NCI-H187 treated with DMSO at 0.1 percent for 48 hours (cell line): ENCODE measurements at places on chromosomes 12 and 14.

DNA sequence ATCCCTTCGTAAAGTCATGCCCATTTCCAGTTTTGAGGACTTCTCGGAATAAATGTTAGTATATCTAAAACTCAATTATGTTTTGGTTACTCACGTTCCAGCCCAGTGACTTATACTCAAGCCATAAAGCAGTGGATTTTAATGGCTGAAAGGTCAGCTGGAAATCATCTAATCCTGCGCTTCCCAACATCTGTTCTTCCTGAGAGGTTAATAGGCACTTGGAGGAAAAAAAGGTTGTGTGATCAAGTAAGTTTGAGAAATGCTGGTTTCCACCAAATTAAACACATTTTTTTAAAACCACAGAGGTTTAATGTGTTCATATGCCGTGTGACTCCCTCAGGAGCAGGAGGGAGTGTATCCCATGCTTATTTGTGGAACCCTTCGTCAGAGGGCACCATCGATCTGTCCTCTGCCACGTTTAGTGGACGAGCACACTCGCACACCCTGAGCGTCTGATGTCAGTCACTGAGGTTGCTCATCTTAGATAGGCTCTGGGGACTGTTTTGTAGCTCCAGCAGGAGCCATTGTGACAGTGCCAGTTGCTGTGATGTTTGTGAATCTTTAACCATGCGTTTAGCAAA lies 41.4 kb downstream of the FBXL14 start:
- DNase-seq = no peak

GRCh38 chr12:130872179-130873096 lies 572 bp downstream of the RAN start:
- no peak for DNase-seq

DNA sequence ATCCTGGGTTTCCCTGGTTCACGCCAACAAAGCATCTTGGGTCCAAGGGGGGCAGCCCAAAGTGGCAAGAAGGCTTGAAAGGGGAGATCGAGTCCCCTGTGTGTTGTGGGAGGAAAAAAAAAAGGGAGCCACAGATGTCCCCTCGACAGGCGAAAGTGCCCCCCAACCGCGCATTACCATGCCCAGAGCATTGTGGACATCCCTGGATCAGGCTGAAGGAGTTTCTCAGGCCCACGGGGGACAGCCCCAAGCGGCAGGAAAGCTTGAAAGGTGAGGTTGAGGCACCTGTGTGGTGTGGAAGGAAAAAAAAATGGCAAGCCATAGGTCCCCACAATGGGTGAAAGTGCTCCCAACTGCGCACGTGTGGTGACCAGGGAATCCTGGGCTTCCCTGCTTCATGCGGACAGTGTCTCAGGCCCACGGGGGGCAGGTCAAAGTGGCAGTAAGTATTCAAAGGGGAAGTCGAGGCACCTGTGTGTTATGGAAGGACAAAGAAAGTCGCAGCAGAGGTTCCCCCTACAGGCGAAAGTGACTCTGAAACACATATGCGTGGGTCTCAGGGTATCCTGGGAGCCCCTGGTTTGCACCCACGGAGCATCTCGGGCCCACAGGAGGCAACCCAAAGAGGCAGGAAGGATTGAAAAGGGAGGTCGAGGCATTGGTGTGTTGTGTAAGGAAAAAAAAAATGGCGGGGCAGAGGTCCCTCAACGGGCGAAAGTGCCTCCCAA lies 580.1 kb downstream of the ALG10 start:
- DNase-seq = no peak

DNA sequence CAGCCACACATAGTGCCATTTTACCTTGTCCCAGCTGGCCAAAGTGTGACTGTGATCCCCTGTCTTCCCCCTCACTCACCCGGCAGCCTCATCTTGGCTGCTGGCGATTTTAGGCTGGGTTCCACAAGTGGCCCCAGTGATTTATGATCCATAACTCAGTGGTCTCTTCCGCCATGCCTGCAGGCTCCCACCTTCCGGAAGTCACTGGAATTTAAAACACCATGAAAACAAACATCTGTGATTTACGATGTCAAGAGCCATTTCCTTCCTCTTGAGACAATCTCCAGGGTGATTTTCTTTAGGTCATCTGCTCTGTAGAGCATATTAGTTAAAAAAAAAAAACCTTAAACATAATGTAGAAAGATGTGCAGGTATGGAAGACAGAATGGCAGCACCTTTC lies 282.3 kb downstream of the CACNA1C start:
- no peak for DNase-seq

DNA sequence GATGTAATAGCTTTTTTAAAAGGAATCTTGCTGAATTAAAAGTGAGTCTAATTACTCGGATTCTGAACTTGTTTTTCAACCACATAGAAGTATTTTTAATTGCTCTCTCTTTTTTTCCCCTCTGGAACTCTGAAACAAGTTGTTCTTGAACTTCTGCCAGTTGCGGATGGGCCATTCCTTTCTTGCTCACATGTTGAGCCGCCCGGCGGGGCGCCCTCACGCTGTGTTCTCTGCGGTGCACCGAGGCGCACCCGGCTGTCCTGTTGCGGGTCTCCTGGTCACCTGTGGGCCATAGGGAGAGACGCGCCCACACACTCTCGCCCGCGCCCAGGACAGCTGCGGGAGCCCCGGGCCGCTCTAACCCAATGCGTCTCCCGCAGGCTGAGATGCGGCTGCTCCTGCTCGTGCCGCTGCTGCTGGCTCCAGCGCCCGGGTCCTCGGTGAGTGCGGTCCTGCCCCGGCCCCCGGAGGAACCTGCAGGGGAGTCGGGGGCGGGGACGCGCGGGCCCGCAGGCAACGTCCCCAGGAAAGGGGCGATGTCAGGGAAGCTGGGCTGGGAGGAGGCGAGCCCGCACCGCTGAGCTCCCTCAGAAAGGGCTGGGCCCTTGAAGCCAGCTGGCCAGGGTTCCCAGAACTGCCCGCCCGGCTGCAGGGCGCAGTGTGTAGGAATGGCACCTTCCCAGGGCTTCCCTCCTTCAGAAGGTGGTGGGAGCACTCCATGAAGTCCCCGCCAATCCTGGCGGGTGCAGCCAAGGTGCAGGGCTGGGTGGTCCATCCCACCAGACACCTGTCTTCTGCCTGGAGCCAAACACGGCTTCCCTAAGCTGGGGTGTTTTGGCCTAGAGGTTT lies 2.3 kb downstream of the PAPLN start:
- DNase-seq = no peak

DNA sequence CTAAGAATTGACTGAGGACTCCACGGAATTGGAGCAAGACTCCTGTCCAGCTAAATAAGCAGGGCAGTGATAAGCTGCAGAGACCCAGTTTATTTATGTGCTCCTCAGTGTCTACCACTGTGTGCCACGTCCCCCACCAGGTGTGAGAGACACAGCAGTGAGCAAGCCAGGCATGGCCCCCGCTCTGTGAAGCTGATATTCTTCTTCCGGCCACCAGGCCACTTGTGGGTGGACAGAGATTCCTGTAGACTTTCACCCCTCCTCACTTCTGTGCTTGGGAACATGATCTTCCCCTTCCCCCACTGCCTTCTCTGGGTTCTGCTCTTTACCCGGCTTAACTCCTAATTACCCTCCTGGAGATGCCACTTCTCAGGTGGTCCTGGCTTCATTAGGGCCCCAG lies 21.3 kb downstream of the BRAP start:
- no peak for DNase-seq

DNA sequence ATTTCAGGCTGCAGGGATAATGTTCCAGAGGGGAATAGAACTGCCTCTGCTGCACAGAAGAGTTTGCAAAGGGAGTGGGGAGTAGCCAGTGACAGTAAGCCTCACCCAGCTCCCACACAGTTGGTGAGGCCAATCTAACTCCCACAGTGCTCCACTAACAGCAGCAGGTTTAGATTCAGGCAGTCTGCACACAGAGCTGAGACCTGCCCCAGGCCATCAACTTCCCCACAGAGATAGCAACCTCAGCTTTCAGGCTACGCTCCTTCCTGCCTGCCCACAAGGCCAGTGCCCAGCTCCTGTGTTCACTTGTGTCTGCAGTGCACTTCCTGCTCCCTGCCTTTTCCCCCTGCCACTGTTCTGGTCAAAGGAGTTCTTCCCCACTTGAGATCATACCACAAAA lies 107.5 kb downstream of the TBC1D30 start:
- no peak for DNase-seq

- no peak for DNase-seq
Measured at GRCh38 chr14:87041290-87042020, 951.5 kb downstream of the GALC start.

DNA sequence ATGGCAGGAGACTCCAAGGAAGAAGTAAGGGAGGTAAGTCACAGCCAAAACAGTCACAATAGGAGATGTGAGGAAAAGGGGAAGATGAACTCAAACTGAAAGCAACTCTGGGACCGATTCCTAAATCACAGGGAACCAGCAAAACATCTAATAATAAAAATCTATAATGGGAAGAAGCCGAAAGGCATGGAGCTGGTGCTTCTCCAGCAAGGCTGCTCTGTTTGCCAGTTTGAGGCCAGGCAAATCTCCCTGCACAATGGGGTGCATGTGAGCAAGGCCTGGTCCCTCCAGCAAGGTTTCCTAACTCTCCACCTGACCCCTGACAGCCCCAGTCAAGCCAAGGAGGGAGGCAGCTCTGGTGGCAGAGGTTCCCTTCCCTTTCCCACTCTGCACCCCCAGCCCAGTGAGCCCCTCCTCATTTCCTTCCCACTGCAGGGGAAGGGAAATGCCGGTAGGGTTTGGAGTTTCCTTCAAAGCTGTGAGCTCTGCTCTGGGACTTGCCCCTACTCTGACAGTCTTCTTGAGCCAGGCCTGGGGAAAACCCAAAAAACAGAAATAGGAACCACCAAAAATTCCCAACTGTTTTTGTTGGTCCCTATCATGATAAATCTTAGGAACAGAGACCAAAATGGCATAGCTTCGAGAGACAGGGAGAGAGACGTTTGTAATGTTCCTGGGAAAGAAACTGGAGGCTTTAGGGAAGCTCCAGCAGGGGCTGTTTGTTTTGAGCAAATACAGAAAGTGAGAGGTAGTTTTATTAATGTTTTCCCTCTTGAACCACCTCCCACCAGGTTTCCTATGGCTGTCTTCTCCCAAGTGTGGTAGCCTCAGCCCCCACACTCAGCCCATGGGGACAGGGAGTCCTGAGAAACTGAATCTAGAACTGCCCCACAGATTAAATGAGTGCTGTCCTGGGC lies 34.6 kb downstream of the FMNL3 start:
- DNase-seq = no peak

- DNase-seq = no peak
Measured at GRCh38 chr14:85853996-85854526, 324.1 kb downstream of the FLRT2 start.

- no peak for DNase-seq
Measured at GRCh38 chr12:76152181-76152807, 67.8 kb upstream of the NAP1L1 start.

GRCh38 chr14:68594737-68595380 lies 198.0 kb downstream of the ZFP36L1 start:
- no peak for DNase-seq

GRCh38 chr14:22428700-22429291 lies 160.2 kb downstream of the DAD1 start:
- no peak for DNase-seq

DNA sequence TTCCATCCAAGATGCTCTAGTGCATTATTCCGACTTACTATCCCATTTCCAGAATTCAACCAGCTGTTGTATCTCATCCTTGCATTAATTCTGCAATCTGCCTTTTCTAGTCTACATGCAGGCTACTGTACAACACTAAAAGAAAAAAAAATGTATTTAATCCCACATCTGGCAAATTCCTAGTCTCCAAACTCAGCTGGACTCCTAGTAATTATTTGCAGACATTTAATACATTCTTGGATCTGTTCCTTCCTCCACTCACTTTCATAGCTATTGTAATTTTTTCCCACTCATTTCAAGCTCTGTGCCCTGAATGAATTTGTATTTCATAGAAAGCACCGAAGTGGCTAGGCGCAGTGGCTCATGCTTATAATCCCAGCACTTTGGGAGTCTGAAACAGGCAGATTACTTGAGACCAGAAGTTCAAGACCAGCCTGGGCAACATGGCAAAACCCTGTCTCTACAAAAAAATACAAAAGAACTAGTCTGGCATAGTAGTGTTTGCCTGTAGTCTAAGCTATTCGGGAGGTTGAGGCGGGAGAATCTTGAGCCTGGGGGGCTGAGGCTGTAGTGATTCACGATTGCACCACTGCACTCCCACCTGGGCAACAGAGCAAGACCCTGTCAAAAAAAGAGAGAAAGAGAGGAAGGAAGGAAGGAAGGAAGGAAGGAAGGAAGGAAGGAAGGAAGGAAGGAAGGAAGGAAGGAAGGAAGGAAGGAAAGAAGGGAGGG lies 39.5 kb upstream of the YAF2 start:
- no peak for DNase-seq

DNA sequence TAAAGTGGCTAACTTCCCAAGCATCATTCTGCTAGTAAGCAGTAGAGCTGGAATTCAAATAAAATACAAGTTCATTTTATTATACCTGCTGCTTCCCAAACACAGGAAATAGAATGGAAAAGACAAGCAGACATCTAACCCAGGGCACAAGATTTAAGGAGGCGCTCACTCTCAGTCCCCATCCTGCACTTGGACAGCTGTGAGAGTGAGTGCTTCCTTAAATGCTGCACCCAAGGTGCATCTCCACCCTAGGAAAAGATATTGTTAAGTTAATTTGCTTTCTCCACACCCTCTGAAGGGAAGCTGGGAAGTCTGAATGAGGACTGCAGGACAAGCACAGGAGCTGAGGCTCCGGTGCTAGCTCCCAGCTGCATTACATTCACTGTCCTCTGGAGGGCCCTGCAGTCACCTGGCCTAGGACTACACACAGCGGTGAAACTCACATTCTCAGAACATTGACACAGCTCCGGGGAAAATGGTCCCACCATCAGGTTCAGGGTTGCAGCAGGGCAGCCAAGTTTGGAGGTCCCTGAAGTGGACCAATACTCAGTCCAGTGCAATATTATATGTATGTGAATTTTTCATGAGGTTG lies 14.2 kb downstream of the HEBP1 start:
- DNase-seq = no peak

DNA sequence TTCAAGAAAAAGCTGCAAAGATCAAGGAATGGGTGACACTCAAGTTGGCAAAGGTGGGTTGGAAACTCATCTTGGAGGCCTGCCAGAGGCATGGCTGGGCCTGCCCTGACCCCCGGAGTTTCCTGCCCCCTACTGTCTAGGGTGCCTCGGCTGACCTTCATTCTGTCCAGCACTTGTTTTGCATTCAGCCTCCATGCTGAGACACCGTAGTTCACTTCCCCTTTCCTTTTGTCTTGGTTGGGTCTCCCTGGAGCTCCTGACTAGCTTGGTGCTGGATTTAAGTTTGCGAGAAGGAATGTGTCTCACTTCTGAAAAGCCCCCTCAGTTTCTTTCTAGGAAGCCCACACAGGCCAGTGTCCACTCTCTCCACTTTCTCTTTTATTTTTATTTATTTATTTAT lies 26.5 kb downstream of the PLEKHH1 start:
- no peak for DNase-seq

- DNase-seq = no peak
Measured at GRCh38 chr12:95116773-95117172, 43.4 kb upstream of the NR2C1 start.
